NCI-H187 treated with DMSO at 0.1 percent for 48 hours (cell line): ENCODE measurements at places on chromosomes 5 and 9.

GRCh38 chr5:1192971-1193590 lies 8.3 kb upstream of the SLC6A19 start:
- DNase-seq = no peak

GRCh38 chr9:98974106-98974505 lies 30.4 kb downstream of the COL15A1 start:
- no peak for DNase-seq

DNA sequence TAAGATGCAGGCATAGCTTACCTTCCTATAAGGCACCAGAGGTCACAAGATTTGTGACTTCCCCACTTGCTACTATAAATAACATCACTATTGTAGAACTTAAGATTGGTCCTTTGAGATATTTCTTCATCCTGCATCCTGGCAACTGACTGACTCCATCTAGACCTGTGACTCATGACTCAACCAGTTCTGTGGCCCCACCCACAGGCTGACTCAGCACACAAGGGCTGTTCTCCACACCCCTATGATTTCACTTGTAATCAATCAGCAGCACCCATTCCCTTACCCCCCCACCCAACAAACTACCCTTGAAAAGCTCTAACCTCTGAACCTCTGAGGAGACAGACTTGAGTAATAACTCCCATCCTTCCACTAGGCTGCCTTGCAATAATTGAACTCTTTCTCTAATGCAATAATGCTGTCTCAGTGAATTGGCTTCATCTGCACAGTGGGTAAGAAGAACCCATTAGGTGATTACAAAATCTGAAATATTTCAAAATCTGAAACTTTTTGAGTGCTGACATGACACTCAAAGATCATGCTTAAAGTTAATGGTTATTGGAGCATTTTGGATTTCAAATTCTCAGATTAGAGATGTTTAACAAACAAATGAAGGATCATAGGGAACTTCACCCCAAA lies 296.7 kb downstream of the ARL15 start:
- DNase-seq = no peak

GRCh38 chr5:67732921-67733320 lies 482.6 kb upstream of the PIK3R1 start:
- DNase-seq = no peak
